ENCODE measurements at places on chromosomes 2 and 18. TPM values are rescaled to one million over a fixed set of nuclear protein-coding genes. Genes with fewer than 3 reads are reported as not detected.

Gene TXNDC9
- 114 TPM for total RNA-seq

Gene WDR43
- 93.1 TPM for total RNA-seq

Gene HAUS1
- total RNA-seq, result 51.3 TPM

Gene NEMP2
- total RNA-seq, result 15.8 TPM

Gene CTNNA2
- total RNA-seq, result not detected

Gene ANKRD30B
- total RNA-seq, result not detected

Gene CNRIP1
- total RNA-seq, result 1.6 TPM

Gene MC2R
- total RNA-seq, result not detected

Gene DRC1
- 0.25 TPM for total RNA-seq

Gene ALPP
- not detected for total RNA-seq

Gene ZBTB7C
- total RNA-seq, result 0.99 TPM

Gene TLX2
- total RNA-seq, result not detected

Gene ATP8B1
- total RNA-seq, result 48.8 TPM

Gene POTEF
- not detected for total RNA-seq

Gene DSG2
- 111 TPM for total RNA-seq

Gene ATOH8
- total RNA-seq, result 12.9 TPM

All from renal cortical epithelial cell (primary cell).